ENCODE measurements at places on chromosomes 5 and 9. TPM values are rescaled to one million over a fixed set of nuclear protein-coding genes. Genes with fewer than 3 reads are reported as not detected.

DNA sequence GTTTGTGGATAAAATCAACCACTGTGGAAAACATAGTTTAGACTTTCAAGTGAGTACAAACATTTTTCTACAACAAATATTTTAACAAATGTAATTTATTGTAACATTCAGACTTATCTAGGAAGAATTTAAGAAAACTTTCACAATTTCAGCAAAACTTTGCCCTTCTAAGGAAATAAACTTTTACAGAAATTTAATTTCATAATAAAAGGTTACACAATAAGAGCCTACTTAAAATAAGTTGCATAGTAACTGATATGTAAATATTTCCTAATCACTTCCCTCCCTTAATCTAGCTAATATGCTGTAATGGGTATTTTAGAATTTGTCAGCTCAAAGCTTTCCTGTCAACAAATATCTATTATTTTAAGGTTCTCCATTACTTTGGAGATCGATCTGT, 1899.9 kb downstream of the MAT2B start:
- DNase-seq = no peak

DNA sequence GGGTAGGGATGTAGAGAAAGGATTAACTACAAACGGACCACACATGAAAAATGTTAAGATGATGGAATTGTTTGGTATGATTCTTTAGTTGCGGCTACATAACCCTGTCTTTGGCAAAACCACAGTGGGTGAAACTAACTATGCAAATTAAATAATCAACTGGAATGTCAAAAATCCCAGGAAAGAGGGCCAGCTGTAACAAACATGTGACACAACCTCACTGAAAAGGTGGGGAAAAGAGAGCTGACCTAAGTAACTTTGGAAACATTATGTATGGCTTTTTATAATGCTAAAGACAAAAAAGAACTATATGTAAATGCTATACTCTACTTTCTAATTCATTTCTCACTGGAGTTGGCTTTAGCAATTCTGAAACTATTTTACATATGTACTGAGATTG, 252.0 kb downstream of the MRPS30 start:
- no peak for DNase-seq

DNA sequence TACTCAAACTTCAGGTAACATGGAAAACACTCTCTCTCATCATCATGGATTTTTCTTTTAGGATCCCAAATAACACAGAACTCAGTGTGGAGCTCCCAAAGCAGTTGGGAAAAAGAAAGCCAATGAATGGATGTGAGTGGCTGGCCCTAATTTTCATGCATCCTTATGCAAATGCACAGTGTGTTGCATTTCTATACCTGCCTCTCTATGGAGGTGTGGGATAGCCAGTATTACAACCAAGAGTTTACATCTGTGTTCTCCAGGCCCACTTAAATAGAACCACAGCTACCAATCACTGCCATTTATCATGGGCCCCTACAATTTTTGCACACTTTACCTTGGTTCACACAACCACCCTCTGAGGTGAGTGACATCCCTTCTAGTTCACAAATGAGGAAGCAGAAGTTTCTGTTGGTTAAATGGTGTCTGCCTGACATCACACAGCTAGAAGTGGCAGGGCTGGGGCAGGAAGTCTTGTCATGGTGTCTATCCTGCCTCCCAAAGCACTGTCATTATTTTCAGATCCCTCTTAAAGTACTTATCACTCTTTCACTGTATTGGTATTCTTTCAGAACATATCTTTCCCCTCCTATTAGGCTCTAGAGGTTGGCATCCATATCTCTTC, 17.3 kb downstream of the MAMDC2 start:
- no peak for DNase-seq

DNA sequence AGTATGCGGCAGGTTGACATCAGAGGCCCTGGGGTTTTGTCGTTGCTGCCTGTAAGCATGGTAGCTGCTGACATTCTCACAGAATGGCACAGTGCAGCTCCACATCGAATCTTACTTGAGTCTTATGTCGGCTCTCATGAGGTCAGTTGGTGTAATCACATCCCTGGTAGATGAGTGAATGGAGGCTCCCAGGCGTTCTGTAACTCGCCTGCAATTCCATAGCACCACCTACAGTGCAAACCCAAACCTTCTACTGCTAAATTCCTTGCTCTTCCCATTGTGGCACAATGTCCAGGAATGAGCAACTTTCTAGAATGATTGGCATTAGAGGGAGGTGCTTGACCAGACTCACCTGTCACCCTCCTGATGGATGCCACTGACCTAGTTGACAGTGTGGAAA, 578.4 kb downstream of the CCDC171 start:
- DNase-seq = no peak

- peak; percentile 60 for DNase-seq
Observed at GRCh38 chr9:114894609-114895433, 35.6 kb downstream of the TNFSF8 start.

The PCDHGC3 gene
- total RNA-seq = 116 TPM

Measured in lung (tissue), 17 donors.